ENCODE measurements at places on chromosomes 7 and 10.
A peak's percentile ranks its signal among the peaks of the same experiment; 100 is the strongest.

DNA sequence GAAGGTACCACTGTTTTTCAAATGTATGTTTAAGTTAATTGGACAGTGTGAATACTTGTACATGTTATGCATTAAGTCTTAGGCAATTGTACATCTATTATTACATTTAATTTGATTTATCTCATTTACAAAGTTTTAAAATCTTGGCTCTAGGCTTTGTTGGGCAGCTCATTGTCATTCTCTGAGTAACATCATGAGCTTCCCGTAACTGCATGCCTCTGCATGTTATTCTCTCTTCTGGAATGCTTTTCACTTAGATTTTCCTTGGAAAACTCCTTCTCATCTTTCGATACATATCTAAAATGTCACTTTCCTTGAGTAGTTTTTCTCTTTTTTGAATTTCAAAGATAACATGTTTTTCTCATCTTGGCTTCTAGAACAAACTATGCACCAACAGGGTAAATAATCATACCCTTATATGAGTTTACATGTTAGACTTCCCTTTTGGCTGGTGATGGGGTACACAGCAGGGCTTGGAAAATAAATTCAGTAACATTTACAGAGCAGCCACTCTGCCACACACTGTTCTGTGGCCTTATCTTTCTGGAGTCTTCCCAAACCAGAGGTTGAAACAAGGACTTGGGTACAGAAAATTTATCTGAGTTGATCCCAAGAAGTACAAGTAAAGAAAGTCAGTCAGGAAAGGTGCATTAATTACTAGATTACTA lies 42.2 kb upstream of the A1CF start:
- no peak for DNase-seq

- peak; percentile 70 for DNase-seq
These were observed 63.7 kb downstream of the ZNRF2 start for GRCh38 chr7:30348083-30348560.

GRCh38 chr7:38398725-38399321 lies 125.4 kb upstream of the TARP start:
- no peak for DNase-seq

DNA sequence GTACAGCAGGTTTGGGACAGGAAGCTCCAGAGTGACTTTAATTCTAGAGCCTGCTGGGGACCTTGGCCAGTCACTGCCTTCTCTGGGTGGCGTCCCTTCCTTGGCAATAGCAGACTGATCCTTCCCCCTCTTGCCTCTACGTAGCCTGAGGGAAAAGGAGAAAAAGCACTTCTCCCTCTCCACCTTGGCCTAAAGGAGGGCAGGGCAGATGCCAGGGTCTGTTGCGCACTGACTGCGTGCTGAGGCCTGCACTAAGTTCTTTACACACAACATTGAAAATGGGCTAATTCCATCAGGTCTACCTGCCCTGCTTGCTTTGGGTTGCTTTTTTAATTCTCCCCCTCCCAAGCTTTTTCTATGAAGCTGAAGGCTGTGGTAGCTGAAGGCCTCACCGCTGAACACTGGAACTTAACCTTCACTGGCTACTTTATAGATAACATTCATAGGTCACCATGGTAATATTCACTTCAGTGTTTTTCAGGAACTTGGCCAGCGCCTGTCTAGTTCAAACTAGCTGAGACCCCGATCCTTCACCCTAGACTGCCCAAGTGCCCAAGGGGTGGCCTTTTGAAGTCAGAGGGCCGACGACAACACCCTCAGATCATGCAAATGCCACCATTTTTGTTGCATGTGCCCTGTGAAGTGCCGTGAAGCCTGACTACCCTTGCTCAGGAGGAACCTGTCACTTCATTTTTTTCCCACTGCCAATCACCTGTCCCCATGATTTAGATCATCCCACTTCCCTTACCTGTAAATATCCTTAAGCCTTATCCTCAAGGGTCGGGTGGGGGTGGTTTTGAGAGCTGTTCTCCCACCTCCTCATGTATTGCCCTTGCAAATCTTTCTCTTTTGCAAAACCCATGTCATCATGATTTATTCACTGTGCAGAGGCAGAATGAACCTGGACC lies 28.7 kb downstream of the PRF1 start:
- DNase-seq, result no peak

DNA sequence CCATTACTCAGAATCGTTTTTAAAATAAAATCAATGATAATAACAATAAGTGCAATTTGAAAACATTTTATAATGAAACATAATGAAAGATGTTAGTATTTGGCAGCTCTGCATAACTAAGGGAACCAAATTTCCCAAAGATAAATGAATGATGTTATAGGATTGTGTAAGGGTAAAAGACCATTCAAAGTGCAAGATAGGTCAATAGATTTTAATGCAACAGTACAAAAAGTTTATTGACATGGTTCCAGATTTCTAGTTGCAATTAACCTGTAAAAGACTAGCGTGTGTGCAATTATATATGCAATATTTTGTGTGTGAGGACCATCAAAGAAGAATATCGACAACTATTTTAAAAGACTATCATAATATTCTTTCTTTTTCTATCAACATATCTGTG lies 122.3 kb downstream of the MDFIC start:
- DNase-seq, result no peak

- no peak for DNase-seq
These were observed 22.6 kb downstream of the SLIT1 start for GRCh38 chr10:97163181-97163580.

- DNase-seq, result no peak
These were observed 425.0 kb downstream of the KCNMA1 start for GRCh38 chr10:77212632-77213031.

- no peak for DNase-seq
These were observed 6.6 kb upstream of the WDR91 start for GRCh38 chr7:135217645-135218509.

DNA sequence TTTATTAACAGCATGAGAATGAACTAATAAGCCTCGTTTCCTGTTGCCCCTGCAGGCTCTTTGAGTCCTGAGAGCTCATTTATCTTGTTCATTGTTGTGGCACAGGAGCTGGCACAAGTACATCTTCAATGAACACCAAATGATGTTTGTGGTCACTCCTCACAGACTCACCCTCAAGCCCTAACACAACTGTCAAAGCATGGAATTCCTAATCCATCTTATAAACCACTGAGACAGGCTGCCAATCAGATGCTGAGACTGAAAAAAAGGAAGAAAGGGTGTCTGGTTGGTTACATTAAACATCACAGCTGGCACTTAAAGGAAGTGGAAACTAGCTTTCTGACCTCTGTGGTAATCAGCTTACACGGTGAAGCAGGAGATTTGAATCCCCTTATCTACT lies 7.7 kb upstream of the CCDC172 start:
- DNase-seq, result no peak

DNA sequence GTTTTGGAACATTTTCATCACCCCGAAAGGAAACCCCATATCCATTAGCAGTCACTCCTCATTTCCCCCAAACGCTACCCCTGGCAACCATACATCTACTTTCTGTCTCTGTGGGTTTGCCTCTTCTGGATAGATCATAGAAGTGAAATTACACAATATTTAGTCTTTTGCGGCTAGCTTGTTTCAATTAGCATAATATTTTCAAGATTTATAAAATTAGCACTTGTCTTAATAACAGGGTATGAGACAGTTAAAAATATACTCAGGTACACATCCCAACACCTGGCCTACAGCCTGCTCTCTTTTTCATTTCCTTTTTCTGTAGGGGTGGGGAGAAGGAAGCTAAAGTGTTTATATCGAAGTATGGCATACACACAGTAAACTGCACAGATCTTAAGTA lies 81.4 kb upstream of the LRGUK start:
- DNase-seq, result no peak

- no peak for DNase-seq
These were observed 1110.6 kb downstream of the TYW1 start for GRCh38 chr7:68107261-68107660.

DNA sequence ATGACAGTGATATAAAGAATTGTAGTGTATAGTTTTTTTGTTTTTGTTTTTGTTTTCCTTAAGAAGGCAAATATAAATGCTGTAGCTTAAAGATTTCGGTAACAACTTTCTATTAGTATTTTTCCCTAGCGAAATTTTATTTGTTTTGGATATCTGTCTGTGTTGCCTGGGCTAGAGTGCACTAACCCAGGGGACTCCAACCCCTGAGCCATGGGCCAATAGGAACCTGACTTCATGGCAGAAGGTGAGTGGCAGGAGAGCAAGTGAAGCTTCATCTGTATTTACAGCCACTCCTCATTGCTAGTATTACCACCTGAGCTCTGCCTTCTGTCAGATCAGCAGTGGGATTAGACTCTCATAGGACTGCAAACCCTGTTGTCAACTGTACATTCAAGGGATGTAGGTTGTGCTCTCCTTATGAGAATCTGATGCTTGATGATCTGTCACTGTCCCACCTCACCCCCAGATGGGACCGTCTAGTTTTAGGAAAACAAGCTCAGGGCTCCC lies 65.4 kb upstream of the CCAR1 start:
- no peak for DNase-seq

GRCh38 chr7:89761173-89761572 lies 393.1 kb upstream of the STEAP1 start:
- DNase-seq, result no peak

- DNase-seq, result no peak
These were observed 16.5 kb downstream of the DIP2C start for GRCh38 chr10:672992-673391.

- DNase-seq, result no peak
These were observed 34.0 kb downstream of the INPP5F start for GRCh38 chr10:119759832-119760231.

Measured in SW 1271 (cell line).